LNCaP clone FGC (cell line): ENCODE measurements at places on chromosomes 11 and 22.
A peak's percentile ranks its signal among the peaks of the same experiment; 100 is the strongest.

DNA sequence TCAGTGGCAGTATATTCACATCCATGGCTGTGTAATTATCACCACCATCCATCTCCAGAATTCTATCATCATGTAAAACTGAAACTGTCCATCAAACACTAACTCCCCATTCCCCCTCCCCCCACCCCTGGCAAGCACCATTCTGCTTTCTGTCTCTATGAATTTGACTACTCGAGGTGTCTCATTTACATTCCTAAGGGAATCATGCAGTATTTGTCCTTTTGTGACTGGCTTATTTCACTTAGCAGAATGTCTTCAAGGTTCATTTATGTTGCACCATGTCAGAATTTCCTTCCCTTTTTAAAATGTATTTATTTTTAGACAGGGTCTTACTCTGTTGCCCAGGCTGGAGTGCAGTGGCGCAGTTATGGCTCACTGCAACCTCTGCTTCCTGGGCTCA is 20.3 kb downstream of the DERL3 start:
- DNase-seq: no peak

GRCh38 chr11:65844231-65844872 is 10.6 kb downstream of the SNX32 start:
- no peak for DNase-seq

GRCh38 chr11:70226967-70227366 is 23.9 kb downstream of the FADD start:
- no peak for DNase-seq

DNA sequence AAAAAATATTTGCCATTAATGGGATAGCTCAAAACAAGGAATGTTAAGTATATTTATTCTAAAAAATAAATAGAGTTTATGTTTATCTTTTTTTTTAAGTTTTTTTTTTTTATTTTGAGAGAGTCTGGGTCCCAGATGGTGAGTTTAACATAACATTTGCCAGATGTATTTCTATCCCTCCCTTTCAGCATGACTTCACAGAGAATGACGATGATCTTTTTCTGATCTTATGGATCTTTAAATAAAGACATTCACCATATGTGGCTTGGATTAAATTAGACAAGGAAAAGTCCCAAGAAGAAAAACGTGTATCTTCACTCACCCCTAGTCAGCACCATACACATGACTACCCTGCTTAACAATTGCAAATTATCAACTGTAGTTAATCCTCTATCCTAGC is 839.8 kb upstream of the CNTN5 start:
- DNase-seq: no peak

DNA sequence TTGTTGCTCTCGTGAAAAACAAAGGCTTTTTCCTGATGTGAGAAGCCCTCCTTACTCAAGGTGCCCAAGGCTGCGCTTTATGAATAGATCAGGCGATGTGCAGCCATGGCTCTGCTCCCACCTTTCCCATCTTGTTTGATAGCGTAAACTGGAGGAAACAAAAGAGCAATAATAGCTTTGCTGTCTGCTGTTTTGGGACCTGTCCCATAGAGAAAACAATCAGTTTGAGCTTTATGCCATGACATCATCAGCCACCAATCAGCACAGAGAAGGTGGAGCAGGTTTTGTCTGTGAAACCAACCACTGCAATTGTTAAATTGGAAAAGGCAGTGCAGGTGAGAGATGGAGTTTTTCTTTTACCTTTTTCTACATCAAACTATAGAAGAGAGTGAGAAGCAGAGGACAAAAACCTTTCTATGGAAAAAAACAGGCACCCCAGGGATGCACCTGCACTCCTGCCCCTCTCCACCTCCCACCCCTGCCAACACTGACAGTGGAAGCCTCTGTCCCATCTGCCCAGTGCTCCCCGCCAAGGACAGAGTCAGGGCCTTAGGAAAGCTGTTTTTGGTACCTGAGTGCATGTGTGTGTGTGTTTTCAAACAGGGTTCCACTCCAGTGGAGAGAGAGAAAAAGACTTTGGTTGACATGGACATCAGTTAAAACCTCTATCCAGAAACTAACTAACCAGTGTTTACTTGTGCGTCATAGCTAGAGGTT is 80.7 kb downstream of the MICAL3 start:
- peak; percentile 92 for DNase-seq

GRCh38 chr11:86743223-86744118 is 56.9 kb upstream of the PRSS23 start:
- no peak for DNase-seq

DNA sequence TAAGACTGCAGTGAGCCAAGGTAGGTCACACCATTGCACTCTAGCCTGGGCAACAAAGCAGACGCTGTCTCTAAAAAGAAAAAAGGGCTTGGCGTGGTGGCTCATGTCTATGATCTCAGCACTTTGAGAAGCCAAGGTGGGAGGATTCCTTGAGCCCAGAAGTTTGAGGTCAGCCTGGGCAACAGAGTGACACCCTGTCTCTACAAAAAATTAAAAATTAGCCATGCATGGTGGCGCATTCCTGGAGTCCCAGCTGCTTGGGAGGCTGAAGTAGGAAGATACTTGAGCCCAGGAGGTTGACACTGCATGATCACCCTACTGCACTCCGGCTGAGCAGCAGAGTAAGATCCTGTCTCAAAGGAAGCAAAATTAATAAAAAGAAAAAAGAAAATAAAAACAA is 38.9 kb upstream of the RDX start:
- no peak for DNase-seq

- no peak for DNase-seq
These were observed 25.5 kb upstream of the MALAT1 start for GRCh38 chr11:65473278-65473860.

- no peak for DNase-seq
These were observed 303.4 kb downstream of the SHANK2 start for GRCh38 chr11:70948855-70949531.

GRCh38 chr11:14232652-14233051 is 126.3 kb downstream of the RRAS2 start:
- DNase-seq: no peak

- no peak for DNase-seq
These were observed 4.7 kb upstream of the GRAMD1B start for GRCh38 chr11:123425367-123425766.

DNA sequence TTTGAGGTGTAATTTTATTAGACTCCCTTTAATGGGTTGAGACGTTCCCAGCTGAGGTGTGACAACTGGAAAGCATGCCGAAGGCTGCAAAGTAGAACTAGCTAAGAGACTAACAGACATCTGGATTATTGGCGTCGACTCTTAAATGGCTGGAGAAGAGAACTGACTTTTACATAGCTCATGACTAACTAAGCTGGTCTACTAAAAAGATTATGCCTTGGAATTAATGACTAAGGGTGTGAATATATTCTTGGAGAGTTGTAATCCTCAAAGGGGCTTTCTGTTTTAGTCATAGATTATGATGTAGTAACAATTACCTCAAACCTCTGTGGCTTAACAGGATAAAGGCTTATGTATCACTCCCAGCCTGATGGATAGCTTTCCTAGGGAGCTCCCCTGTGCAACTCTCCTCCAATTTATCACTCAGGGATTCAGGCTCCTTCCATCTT is 39.5 kb upstream of the SLC5A12 start:
- DNase-seq: no peak

GRCh38 chr11:3686751-3687150 is 15.6 kb upstream of the CHRNA10 start:
- no peak for DNase-seq

GRCh38 chr22:19358195-19358594 is 66.7 kb upstream of the CLTCL1 start:
- no peak for DNase-seq

DNA sequence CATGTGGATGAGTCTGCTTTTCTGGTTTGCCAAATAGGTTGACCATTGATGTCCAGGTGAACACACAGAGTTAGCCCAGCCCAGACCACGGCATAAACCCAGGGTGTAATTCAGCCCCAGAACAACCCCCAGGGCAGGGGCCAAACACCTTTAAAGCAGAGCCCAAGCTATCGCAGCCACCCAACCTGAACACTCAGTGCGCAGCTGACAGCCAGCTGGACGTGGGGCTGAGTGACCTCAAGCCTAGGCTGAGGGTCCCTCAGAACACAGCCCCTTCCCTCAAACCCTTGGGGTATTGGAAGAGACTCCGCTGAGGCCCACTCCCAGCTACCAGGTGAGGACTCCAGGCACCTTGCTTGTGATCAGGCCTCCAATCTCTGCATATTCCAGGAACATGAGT is 161.5 kb upstream of the NECTIN1 start:
- no peak for DNase-seq

DNA sequence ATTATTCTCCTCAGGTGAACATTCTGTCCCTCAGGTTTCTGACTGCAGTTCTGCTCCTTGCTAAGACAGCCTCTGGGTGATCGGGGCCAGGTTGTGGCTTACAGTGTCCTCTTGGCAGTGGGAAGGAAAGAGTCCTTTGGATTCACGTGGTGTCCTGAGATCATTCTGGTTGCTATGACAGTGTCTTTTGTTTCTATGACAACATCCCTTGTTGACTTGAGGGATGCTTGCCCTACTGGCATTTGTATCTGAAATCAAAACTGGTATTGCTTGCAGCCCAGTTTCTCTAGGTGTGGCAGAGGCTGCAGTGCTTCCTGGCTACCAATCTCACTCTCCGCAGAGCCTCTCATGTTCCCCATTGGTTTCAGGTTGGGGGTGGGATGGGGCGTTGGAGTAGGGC is 151.8 kb upstream of the CCDC90B start:
- DNase-seq: no peak

DNA sequence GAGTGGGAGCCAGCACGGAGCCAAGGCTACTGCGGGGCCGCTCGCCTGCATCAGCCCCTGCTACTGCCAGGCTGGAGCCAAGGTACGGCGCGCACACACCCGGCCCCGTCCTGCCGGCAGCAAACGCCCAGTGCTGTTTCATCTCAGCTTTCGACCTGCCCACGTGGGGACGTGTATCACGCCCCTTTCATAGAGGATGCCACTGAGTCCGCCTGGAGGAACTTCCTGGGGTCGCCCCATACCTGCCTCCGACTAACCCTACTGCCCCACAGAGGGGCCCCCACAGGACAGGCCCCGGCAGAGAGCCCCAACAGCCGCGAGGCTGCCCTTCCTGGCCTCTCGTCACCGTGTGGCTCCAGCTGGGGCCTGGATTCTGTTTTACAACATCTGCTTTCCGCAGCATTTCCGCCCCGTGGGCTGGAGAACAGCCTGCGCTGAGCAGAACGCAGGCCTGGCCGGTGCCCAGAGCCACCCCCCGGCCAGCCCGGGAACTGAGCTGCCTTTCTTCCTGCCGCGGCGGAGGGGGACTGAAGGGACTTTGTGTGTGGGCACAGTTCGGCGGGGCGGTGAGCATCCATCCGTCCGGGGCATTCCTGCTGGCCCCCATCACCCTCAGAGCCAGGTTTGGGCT is 22.9 kb upstream of the ARHGAP8 start:
- no peak for DNase-seq

DNA sequence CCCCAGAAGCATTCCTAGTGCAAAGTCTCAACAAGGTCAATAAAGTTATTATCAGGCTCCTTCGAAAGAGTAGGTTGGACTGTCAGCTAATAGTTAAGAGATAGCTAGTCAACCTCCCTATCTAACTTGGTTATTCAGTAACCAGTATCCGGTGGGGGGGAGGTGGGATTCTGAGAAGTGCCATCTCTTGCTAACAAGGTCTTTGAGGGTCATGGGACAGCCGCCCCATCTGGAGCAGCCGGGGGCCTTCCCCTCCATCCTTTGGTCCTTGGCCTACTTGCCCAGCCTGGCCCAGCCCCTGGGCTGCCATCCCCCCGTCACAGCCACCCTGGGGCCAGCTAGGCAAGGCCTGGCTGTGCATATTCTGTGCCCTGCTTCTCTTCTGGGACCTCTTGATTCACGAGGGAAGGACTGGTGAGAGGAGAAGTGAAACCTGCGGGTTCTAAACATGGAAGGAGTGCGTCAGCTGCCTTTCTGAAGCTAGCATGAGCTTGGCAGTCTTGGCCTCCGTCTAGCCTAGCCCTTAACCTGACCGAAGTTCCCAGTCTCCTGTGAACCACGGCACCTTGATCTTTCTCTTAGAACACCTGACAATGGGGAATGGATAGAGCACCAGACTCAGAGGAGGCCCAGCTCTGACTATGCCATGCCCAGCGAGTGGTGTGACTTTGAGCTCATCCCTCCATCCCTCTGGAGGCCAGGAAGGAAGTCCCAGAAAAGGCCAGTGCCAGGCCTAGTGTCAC is 9.3 kb downstream of the SLC37A2 start:
- no peak for DNase-seq

GRCh38 chr11:88631497-88631896 is 294.0 kb upstream of the CTSC start:
- no peak for DNase-seq

DNA sequence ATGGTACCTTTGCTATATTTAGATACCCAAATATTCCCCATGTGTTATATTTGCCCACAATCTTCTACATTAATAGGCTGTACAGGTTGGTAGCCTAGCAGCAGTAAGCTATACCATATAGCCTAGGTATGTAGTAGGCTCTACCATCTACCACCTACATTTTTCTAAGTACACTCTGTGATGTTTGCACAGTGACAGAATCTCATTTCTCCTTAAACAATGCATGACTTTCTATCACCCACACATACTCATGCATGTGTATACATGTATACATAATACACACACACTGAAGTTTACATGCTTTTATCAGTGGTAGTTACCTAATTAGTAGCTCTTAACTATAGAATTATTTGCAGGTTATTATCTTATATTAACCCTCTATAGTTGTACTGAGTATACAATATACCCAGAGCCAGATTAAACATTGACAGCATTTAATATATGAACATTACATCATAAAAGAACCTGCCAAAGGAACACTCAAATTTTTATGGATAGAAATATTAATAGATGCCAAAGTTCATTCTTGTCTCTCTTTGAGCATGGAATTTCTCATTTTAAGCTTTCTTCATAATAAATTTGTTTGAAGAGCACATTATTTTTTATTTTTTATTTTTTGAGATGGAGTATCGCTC is 51.4 kb downstream of the ELP4 start:
- DNase-seq: peak; percentile 72

DNA sequence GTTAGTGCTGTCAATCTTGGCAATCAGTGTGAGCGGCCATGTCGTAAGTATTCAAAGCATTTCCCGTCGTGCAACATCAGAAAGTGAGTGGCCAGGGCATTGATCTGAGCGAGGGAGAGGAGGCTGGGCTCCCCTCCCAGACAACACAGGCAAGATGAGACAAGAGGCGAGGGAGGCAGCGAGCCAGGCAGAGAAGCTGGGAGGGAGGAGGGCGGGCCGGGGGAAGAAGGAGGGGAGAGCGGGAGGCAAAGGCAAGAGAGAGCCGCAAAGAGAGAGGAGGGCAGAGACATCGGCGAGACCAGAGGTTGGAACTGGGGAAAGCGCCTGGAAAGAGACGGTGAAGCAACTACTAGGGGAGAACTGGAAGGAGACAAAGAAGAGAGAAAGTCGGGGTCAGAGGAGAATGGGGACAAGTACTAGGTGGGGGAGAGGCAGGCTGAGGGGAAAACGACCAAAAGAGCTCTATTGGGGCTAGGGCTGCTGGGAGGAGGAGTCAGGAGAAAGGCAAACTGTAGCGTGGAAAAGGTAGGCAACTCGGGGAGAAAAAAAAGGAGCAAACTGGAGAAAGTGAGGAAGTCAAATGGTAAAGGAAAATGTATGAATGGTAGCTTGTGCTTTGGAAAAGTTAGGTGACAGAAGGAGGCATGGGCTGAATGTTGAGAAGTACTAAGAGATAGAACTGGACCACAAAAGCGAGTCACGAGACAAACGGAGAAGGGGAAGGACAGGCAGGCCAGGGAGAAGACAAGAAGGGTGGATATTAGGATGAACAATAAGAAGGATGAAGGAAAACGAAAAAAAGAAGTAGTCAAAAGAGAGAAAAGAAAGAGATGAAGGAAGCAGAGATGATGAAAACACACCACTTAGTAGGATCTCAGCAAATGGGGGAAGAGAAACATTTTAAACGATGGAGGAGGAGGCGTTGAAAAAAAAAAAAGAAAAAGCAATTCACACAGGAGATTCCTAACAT is 130.5 kb upstream of the C11orf58 start:
- no peak for DNase-seq

GRCh38 chr22:35313311-35314121 is 13.8 kb downstream of the TOM1 start:
- no peak for DNase-seq
